Activated CD8-positive, alpha-beta T cell treated with anti-CD3 and anti-CD28 coated beads, Interleukin-2, amount 10 ng/mL, durations not matched to agents 7 days and 5 days (primary cell): ENCODE measurements at places on chromosomes 4 and X. TPM values are rescaled to one million over a fixed set of nuclear protein-coding genes. Genes with fewer than 3 reads are reported as not detected.

The ZXDA gene
- total RNA-seq, result 2.8 TPM

The ASB11 gene
- not detected for total RNA-seq

The ASB12 gene
- not detected for total RNA-seq

The VCX3B gene
- not detected for total RNA-seq
